ENCODE measurements at places on chromosomes 5 and 9.

DNA sequence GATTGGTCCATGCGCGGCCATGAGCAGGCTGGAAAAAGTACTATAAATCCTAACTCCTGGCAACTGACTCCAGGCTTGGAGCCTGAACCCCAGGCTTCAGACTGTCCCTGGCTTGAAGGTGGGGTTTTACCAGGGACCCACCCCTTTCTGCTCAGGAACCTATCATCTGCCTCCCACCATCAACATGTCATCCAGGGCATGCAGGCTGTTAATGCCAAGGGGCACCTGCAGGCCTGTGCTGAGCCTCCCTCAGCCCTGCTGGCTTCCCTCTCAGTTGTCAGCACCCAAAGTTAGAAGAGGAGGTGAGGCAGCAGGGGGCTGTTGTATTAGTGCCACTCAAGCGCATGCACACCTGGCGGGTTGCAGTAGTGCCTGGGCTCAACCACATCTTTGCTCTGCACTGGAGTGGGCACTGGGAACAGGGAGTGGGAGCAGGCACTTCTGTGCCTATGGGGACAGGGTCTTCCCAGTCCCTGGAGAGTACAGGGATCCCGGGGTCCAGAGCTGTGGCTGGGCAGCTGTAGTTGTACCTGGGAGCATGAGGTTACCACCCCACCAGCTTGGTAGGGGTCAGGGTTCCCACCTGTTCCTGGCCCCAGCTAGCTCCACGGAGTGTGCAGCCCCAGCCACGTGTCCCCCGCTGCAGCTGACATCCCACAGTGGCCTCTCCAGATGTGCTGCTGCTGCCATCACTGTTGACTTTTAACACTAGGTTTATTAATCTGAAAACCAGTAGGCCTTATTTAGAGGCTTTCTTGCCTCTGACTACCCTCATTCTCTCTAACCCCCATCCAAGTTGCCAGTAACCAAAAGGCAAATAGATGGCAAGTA lies 306.2 kb upstream of the RIOK2 start:
- no peak for DNase-seq

DNA sequence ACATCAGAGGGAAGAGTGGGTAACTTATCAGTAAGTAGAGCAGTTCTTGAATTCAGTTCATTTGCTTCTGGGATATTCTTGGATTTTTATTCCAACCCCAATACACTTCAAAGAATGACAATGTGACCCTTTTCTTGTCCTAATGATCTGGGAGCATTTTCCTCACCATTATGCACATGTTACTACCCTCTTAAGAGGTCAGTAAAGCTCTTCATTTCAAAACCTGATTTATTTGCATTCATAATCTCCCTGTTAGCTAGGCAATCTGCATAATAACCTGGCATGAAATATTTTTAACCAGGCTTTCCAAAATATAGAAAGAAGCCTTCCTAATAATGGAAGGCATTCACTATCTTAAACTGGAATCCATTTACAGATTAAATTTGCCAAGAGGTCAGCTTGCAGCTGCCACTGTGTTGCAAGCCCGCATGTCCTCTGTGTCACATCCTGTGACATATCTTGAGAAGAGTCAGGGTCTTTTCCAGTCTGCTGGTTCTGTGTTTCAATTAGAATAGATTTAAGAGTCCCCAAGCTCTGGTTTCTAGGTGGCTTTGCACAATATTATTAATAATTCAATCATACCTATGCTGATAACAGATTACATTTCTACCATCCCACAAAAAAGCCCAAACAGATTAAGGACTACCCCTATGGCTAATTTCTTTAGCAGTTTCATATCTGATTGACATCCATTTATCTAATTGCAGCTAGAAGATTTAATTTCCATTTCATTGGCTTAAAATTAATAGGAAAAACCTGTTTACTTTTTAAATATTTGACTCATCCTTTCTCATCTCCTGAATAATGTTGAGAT lies 30.9 kb upstream of the PPP2R2B start:
- DNase-seq = no peak

DNA sequence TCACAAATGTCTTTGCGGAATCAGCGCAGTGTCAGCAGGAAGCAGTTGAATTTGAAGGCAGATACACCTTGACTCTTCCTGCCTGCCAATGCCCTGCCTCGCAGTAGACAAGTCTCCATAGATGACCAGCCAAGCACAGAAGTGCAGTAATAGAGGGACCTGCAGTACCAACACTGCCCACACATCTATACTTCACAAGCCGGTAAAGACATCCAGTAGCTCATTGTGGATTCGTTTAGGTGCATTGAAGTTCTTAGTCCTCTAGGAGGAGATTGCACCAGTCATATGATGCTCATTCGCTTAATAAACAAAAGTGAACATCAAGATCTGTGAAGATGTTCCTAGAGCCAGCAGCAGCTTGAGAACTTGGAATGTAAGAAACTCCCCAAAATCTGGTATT lies 7.1 kb upstream of the IFNA2 start:
- no peak for DNase-seq

- no peak for DNase-seq
Measured at GRCh38 chr5:112979723-112980122, 3.1 kb downstream of the DCP2 start.

GRCh38 chr5:100899675-100900074 lies 3.4 kb downstream of the ST8SIA4 start:
- DNase-seq = no peak

All from NCI-H345 (cell line).